ENCODE measurements at places on chromosomes 3 and 15. TPM values are rescaled to one million over a fixed set of nuclear protein-coding genes. Genes with fewer than 3 reads are reported as not detected.

SIAH2 gene
- total RNA-seq = 151 TPM

GRCh38 chr15:99507016-99507503, 58.7 kb upstream of the MEF2A start:
- no peak for DNase-seq

DNA sequence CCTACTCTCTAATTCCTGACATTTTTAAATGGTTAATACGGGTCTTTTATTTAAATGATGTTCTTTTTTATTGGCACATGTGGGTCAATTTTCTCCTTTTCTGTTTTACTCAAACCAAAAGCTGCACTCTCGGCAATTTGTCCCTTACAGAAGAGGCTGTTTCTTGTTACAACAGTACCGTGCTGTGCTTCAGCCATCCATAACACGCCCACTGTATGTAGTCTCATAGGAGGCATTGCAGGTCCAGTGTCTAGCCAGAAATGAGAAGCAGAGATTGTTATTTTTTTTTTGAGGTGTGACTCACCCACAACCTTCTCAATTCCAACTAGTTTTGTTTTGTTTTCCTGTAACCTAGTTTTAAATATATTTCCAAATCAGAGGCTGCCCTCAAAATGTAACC, 164.6 kb downstream of the GMNC start:
- DNase-seq = no peak

GRCh38 chr3:148309390-148310035, 388.2 kb upstream of the AGTR1 start:
- DNase-seq = peak; percentile 43

GRCh38 chr15:40232625-40233070, 6.2 kb upstream of the PAK6 start:
- DNase-seq = no peak
